DMS 273 treated with DMSO at 0.1 percent for 48 hours (cell line): ENCODE measurements at places on chromosomes 5 and 9.

DNA sequence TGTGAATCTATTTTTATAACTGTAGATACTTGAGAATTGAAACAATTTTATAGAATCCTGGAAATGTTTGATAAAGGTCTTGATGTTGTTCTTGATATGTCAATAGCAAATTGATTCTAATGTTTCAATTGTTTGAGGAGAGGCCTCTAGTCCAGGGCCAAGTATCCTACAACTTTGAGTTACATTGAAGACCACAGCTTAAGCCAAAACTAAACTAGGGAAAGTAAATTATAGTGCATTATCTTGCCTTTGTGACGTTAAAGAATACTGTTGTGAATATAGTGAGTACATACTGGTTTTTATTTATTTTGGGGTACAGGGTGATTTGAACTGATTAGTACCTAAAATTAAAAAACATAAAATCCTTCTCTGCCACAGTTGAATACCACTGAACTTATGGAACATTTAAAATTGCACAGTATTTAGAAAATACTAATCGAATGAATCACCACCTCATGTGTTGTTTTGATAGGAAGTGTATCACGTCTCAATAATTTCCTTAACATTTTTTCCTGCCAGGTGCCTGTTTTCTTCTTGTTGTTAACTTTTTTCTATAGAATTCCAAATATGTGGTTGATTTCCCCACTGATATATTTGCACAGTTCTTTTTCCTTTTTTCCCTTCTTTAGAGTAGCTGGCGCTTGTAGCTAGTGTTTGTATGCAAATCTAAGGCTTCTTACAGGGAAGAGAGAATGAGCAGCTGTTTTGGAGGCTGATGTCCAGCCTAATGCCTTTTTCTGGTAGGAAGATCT, 12.5 kb downstream of the ARHGEF28 start:
- no peak for DNase-seq

- DNase-seq, result no peak
These were observed 119.9 kb upstream of the ANKRD55 start for GRCh38 chr5:56352808-56353590.

DNA sequence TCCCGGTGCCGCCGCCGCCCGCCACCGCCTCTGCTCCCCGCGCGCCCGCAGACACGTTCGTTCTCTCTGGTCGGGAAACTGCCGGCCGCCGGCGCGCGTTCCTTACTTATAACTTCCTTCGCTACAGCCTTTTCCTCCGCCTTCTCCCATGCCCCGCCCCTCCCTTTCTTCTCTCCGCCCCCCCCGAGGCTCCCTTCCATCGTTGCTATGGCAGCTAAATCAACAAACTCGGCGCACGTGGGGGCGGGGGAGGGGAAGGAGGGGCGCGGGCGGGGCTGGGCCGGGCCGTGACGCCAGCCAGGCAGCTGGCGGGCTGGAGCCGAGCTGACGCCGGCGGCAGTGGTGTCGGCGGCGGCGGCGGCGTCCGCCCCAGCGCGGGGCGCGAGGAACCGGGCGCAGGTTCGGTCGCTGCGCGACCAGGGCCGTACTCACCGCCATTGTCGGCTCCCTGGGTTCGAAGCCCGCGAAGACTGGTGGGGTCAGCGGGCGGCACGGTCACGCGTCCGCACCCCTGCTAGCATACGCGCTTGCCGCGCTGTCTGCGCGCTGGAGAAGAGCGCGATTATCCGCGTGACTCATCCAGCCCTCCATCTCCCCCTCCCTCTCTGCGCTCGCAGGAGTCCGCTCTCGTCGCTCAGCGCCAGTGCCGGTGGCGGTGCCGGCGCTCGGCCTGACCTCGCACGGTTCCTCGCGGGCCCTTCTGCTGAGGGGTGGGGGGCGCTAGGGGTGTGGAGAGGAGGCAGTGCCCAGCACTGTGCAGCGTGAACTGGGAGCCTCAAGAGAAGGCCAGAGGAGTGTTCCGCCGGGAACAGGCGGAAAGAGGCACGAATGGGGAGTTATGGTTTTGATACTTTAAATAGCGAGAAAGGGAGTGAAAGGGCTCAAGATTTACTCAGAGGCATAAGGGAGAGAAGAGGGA, at the start of gene KLF4:
KLF4 (minus strand) TSS at position 83 of the 919 bp plus-strand sequence. CDS start 597 bp downstream, outside the sequence.
- DNase-seq, result peak; percentile 61

GRCh38 chr5:56640763-56641406, 174.5 kb upstream of the MAP3K1 start:
- no peak for DNase-seq

DNA sequence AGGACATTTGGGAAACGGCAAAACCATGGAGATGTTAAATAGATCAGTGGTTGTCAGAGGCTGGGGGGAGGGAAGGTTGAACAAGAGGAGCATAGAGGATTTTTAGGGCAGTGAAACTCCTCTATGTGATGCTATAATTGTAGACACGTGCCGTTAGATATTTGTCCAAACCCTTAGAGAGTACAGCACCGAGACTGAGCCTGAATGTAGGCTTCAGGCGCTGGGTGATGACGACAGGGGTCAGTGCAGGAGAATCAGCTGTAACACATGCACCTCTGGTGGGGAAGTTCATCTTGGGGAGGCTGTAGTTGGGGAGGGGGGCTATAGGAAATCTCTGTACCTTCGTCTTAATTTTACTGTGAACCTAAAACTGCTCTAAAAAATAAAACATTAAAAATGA, 22.2 kb upstream of the CLPTM1L start:
- DNase-seq, result no peak

DNA sequence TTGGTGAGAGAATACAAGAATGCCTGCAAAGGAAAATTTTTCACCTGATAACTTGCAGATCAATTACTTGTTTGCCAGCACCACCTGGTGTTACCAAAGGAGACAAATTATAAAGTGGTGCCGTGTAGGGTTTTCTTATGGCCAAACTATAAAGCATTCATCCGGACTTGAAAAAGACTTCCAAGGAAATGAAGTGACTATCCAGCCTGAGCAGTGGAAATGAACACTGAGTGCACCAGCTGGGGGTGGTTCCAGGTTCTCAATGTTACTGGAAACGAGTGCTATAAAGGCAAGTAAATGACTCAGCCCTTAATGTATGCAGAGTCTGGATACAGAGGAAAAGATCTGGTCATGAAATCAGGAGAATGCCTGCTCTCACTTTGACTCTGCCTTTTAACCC, 113.1 kb downstream of the DNAH5 start:
- no peak for DNase-seq

DNA sequence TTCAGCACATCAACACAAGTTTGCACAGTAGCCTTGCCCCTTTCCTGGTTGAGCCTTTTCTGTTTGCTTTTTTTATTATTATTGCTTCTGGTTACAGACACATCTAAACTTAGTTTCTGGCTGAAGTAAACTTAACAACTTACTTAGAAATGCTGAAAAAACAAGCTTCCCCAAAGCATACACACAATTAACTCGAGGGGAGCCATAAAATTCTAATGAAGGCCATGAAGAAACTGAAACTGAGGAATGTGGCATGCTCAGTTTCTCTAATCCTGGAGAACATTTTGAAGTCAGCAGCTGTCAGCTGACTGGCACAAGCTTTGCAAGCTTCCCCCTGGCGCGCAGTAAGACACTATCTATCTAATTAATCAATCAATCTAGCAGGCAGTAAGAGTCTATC, 3.7 kb downstream of the MYO10 start:
- DNase-seq, result no peak

- DNase-seq, result no peak
These were observed 75.4 kb downstream of the NFIB start for GRCh38 chr9:14238518-14238917.

GRCh38 chr5:61758711-61759110, 426.7 kb downstream of the ZSWIM6 start:
- no peak for DNase-seq

DNA sequence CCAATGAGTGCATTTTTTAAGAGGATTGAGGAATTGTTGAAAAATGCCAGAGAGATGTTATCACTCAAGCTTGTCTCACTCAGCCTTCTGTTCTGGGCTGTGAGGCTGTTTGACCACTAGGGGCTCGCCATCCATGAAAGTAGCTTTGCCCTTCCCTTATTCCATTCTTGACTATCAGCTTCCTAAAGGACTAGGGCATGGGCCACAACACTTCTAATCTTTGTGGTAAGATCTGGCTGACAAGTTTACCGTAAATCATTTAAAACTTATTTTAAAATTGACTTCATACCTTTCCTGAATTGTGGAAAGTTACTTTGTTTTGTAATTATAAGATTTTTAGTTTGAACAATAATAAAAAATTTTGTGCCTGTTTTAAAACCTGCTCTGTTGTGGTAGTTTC, 49.5 kb downstream of the TJP2 start:
- no peak for DNase-seq
